NCI-H1436 (cell line): ENCODE measurements at places on chromosomes 3 and 15.

DNA sequence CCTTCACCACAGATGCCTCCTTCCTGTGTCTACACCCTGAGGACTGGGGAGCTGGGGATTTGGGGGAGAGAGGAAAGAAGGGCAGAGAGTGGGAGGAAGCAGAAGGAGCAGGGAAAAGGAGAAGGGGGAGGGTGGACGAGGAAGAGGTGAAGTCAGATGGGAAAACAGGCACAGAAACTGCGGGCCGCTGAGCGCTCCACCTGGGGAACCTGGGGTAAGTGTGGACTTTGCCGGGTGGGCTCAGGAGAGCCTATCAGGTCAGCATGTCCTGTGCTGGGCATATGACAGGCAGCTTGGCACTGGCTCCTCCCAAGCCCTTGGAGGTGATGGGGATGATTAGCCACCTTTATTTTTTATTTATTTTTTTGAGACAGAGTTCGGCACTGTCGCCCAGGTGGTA, 62.6 kb downstream of the CORO2B start:
- DNase-seq: no peak

DNA sequence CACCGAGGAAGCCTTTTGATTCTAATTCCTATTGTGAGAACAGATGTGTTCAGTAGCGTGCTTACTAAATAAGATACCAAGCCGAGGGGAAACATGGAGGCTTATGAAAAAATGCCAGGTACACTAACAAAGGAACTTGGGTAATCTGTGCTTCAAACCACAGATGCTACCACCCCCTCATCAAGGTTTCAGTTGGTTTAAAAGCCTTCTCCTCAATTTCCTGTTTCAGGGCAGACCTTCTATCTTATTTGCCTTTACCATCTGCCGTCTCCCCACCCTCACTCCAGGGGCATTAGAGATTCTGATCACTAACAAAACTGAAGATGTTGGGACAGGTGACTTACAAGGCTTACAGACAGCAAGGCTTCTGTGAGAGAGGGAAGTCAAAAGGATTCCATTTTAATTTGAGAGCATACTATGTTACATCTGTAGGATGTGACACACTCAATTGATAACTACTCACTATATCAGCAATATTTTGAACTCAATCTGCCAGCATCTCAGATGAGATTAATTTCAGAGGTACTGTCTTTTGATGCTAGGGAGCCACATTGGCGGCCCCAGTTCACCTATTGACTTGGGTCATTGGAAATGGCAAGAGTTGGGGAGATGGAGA, 60.6 kb upstream of the PLCL2 start:
- DNase-seq: no peak

DNA sequence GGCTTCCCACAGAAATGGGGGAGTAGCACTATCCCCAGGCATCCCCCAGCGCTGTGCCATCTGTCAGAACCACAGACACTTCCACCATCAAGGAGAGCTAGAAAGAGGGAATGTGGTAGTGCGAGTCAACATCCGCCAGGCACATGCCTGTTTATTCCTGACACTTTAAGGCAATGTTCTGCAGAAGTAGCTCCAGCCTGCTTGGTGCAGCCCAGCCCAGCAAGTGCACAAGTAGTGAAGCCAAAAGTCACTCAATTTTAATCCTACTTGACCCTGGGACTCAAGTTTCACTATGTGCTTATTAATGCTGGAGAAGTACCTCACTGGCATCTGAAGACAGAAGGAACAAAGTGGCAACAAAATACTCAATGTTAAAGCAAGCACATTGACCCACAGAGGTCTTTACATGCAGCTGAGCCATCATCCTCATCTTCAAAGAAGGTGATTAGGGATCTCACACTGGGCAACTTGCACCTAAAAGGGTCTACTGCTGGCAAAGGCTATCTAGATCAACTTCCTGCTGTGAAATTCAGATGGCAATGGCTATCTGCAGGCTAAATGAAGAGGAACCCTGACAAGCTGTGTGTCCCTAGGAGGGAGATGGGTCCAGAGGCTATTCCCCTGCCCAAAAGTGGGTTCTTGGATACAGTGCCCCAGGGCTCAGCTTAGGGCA, 61.4 kb upstream of the CLDN18 start:
- no peak for DNase-seq

GRCh38 chr15:55248895-55249294, 40.7 kb downstream of the RAB27A start:
- no peak for DNase-seq

DNA sequence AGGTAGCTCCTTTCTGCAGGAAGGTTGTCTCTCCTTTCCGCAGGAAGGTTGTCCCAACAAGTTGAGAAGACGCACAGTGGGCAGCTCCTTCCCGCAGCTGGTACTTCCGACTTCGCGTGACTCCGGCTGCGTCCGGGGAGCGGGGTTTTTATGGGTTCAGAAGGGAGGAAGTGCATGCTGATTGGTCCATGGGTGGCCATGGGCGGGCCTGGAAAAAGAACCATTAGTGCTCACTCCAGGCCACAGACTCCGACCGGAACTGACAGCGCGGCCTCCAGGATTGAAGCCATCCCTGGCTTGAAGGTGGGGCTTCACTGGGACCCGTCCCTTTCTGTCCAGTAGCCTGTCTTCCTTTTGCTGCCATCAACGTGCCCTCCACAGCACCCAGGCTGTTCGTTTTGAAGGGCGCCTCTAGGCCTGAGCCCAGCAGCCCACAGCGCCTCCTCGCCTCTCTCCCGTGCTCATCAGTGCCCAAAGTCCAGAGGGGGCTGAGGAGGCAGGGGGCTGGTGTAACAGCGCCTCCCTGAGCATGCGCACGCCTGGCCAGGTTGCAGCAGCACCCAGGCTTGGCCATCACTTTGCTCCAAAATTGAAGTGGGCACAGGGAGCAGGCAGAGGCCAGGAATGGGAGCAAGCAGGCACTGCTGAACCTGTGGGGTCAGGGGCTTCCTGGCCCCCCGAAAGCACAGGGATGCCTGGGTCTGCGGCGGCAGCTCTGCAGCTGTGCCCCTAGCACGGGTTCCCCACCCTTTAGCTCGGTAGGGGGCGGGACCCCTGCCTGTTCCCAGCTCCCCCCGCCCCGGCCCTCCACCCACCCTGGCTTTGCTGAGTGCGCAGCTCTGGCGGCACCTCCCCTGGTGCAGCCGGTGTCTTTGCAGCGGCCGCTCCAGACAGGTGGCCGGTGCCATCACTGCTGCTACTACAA, 330.6 kb upstream of the MCTP2 start:
- no peak for DNase-seq

- no peak for DNase-seq
Measured at GRCh38 chr3:88987776-88988175, 119.6 kb upstream of the EPHA3 start.

DNA sequence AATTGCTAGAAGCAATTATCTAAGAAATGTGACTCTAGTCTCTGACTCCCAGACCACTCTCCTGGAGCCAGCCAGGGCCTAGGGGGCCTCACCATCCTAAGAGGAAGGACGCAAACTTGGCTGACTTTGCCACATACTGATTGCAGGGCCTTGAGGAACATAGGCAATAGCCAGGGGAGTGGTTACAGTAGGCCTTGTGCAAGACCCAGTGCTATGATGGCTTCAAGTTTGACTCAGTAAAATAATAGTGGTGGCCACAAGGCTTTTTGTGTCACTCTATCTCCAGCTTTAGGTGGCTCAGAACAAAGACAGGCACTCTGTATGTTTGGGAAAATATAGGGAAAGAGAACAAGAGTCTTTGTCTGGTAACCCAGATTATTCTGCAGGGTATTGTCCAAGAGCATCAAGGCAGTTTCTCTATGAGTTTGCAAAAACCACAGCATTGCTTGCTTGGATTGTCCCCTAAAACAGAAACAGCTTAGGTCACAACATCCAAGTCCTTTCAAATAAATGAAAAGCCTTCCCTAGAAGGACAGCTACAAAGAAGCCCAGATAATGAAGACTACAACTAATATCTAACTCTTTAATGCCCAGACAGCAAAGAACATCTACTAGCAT, 631.5 kb downstream of the PYDC2 start:
- DNase-seq: no peak

- no peak for DNase-seq
Measured at GRCh38 chr3:119302697-119303551, 8.7 kb downstream of the ARHGAP31 start.

- DNase-seq: no peak
Measured at GRCh38 chr3:194766845-194767244, 81.2 kb downstream of the FAM43A start.

DNA sequence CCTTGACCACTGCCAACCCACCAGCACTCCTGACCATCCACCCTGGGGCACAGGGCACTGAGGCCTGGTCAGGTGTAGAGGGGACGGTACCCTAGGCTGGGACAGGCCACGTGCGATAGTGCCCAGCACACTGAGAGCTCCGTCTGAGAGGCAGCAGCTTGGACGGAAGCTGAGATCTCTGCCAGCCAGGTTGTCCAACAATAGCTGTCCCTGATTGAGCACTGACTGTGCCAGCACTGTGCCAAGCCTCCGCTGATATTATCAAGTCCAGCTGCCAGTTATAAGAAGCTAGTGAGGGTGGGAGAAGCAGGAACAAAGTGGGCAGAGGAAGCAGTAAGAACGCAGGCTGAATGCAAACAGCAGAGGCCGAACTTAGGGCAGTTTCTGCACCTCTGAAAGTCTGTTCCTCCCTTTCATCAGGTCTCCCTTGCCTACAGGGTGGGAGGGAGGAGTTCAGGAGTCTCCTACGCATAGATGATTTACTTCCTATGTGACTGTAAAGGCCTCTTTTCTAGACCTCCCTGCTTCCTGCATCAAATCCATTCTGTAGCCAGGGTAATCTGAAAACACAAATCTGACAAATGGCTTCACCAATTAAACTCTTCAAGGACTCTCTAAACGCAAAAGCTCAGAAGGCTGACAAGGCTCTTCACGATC, 29.7 kb downstream of the MRPS11 start:
- DNase-seq: peak; percentile 11

DNA sequence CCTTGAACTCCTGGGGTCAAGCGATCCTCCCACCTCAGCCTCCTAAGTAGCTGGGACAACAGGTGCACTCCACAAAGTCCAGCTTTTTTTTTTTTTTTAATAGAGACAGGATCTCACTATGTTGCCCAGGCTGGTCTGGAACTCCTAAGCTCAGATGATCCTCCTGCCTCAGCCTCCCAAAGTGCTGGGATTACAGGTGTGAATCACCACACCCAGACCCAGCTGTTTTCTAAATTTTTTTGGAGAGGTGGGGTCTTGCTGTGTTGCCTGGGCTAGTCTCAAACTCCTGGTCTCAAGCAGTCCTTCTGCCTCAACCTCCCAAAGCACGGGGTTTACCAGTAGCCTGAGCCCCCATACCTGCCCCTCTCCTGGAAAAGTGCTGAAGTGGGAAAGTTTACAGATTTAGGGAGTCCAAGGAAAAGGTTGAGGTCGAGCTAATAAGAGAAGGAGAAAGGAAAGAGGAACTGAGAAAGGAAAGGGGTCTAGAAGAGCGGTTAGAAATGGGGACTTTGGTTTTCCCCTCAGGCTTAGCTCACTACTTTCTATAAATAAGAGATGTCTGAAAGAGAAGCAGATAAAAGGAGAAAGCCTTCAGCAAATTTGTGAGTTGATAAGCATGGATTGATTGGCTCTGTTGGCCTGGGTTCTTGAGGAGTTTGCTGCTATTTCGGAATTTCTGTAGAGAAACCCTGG, 23.6 kb downstream of the UBE2E1 start:
- no peak for DNase-seq

DNA sequence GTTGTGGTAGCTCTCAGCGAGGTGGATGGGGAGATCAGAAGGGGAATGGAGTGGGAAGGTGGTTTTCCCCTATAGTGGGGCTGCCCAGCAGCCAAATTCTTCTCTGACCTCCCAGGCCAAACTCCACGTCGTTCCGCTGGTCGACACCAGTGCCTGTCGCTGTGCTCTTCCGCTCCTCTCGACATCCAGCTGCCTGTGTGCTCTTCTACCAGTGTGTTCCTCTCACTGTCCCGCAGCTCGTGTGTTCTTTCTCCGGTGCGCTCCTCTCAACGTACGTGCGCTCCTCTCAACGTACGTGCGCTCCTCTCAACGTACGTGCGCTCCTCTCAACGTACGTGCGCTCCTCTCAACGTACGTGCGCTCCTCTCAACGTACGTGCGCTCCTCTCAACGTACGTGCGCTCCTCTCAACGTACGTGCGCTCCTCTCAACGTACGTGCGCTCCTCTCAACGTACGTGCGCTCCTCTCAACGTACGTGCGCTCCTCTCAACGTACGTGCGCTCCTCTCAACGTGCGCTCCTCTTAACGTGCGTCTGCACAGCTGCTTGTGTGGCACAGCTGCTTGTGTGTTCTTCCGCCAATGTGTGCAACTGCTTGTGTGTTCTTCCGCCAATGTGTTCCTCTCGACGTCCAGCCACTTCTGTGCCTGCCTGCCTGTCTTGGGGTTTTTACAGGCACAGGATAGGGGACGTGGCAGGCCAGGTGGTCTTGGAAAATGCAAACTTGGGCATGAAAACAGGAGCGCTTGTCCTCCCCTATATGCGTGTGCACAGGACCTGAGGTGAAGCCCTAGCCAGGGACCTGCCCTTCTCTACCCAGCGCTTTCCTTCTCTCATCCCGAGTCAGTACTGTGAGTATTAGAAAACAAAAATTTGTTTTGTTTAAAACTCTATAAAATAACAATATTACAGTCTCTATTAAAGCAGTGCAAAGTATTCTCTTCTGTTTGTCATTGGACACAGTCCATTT, 991.1 kb downstream of the GBE1 start:
- DNase-seq: no peak

- DNase-seq: no peak
Measured at GRCh38 chr3:88641033-88641604, 466.3 kb upstream of the EPHA3 start.

DNA sequence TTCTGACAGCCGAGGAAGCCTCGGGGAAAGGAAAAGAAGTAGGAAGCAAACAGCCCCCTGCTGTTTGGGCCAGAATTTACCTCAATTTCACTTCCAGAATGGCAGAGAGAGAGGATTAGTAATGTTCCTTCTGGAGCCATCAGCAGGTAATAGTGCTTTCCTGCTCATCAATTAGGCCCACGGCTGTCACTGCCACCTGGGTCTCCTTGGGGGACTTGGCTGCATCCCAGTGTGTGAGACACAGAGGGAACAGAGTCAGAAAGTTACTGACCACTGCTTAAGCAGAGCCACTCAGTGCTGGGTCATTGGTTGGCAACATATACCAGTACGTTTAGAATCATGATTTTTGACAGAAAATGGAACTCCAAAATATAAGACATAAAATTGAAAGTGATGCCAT, 397.0 kb downstream of the EPHA3 start:
- no peak for DNase-seq

DNA sequence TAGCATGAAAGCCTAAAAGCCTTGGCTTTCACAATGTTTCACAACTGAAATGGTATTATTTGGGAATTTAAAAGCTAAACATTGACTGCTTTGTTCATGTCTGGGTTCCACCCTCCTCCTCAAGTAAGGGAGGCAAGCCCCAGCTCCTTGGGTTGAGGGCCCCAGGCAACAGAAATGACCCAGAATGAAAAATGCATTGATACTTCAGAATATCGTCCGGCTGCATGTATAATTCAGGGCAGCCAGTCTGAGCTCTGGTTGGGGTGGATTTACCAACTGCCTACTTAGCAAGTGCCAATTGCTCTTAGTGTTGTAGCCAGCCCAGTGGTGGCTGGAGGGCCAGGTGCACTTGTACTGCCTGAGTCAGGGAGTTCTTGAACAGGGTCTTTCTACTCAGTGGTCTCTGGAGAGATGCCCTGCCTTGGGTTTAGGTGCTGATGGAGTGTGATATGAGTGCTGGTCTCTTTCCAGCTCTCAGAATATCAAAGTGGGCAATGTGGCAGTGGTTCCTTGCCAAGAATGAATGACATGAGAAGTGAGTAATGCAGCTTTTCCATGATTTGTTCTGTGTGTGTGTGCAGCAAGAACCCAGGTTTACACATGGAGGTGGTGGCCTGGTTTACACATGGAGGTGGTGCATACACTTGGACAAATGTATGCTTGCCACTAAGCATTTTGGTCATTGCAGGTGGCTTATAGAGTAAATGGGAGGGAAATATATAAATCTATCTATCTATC, 40.9 kb upstream of the ADAMTSL3 start:
- no peak for DNase-seq

- no peak for DNase-seq
Measured at GRCh38 chr3:126555795-126556636, 2.7 kb downstream of the C3orf22 start.
